ENCODE measurements at places on chromosomes 16 and 17.

GRCh38 chr17:5201011-5201410 is 9.3 kb upstream of the ZNF594 start:
- DNase-seq, result no peak

DNA sequence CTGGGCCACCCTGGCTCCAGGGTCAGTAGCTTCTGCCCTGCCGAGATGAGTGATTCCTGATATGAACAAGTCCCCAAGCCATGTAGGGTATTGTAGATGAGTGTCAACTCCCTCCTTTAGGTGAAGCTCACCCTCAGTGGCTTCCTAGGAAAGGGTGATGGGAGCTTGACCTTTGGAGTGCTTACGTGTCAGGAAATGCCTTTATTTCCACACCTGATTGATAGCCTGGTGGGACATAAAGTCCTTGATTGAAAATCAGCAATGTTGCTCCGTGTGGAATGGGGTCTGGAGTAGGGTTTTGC is 58.4 kb downstream of the USP43 start:
- DNase-seq, result no peak

GRCh38 chr17:69188064-69188463 is 40.6 kb downstream of the ABCA10 start:
- no peak for DNase-seq

DNA sequence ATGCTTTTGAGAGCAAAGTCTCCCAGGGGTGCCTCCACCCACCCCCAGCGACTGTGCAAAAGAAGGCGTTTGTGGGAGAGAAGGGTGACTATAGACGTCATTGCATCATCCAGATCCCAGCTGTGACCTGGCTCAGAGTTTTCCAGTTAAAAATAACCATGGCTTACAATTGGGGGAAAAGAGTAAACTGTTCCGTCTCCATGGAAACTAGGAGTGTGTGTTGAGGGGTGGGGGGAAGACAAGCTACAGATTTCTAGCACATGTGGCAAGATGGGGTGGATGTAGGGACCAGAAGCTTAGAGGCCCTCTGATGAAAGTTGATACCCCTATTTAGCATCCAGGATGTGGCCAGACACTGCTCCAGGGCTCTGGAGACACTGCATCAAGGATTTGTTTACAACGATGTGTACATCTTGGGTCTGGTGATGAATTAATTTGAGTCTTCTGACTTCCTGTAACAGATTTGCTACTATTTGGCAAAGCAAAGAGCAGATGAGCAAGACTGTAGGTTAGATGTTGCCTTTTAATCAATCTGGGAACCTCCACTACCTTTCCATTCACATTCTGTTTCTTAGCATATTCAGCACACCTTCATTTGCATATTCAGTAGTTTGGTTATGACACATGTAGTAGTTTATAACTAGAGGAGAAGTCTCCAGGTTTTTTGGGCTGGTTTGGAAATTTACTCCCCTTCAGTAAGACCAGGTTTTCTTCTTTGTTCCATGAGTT is 6.2 kb upstream of the DUSP14 start:
- no peak for DNase-seq

- DNase-seq, result peak; percentile 93
Measured at GRCh38 chr17:51121620-51122472, 1.2 kb upstream of the SPAG9 start.

DNA sequence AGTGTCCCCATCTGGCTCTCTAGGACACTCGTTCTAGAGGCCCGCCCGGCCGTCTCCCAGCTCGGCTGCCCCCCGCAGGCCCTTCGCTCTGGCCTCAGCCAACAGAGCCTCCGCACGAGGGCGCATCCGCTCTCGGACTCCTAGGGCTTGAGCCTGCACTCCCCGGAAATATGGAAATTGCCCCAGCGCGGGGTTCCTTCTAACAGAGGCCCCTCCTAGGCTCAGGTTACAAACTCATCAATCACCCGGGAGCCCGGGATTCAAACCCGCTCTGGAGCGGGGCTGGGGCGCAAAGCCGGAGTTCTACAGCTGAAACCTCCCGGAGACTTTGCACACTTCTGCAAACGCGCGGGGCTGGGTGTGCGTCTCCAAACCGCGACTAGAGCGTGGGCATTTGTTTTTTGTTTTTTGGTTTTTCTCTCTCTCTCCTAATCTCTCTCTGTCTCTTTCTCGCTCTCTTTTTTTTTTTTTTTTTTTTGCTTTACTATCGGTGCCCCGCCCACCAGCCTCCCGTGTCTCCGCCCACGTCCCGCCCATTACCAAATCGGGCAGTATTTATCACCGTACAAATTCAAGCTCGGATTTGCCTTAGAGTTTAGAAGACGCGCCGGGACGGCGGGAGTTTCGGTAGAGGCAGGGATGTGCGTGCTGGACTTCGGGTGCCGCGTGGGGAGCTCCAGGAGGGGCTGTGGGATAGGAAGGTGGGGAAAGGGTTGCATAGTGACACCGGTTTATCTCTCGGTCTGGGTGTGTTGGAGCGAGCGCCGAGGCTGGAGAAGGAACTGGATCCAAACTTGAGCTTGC is 2.4 kb upstream of the FOXL1 start:
- no peak for DNase-seq

GRCh38 chr17:69336580-69336979 is 9.6 kb upstream of the ABCA5 start:
- no peak for DNase-seq

GRCh38 chr17:81608082-81608481 is 28.8 kb downstream of the NPLOC4 start:
- DNase-seq, result no peak

GRCh38 chr17:46898860-46899259 is 24.1 kb upstream of the GOSR2 start:
- DNase-seq, result no peak

- DNase-seq, result no peak
Measured at GRCh38 chr16:11334831-11335404, 10.3 kb upstream of the RMI2 start.

GRCh38 chr17:18006495-18007239 is 32.3 kb downstream of the ATPAF2 start:
- DNase-seq, result no peak

- no peak for DNase-seq
Measured at GRCh38 chr16:7405166-7405565, 72.5 kb downstream of the RBFOX1 start.

All from left lobe of liver (tissue), 2 donors.